ENCODE measurements at places on chromosomes 4 and X.

DNA sequence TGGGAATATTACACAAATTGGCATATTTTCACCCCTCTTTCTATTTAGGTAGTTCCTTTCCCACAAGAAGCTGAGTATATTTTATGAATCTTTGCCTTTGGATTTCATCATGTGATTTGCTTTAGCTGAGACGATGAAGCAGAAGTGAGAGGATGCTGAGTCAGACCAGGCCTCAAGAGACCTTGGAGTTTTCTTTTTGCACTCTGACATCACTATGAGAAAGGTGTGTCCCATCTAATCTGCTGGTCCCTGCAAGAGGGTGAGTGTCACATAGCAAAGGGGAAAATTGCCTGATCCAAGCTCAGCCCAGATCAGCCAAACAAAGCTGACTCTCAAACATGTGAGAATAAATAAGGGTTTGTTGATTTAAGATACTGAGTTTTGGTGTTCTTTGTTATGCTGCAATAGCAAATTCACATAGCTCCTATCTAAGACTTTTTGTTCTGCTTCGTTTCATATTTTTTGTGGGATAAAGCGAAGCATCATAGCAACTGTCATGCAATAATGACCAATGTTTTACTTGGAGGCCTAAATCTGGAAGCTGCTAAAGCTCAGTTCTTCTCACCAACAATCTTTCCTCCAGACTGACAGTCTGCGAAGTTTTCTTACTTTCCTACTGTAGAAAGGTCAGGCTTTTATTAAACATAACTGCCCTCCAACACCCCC is 176.9 kb downstream of the PDHA2 start:
- DNase-seq, result peak; percentile 1

DNA sequence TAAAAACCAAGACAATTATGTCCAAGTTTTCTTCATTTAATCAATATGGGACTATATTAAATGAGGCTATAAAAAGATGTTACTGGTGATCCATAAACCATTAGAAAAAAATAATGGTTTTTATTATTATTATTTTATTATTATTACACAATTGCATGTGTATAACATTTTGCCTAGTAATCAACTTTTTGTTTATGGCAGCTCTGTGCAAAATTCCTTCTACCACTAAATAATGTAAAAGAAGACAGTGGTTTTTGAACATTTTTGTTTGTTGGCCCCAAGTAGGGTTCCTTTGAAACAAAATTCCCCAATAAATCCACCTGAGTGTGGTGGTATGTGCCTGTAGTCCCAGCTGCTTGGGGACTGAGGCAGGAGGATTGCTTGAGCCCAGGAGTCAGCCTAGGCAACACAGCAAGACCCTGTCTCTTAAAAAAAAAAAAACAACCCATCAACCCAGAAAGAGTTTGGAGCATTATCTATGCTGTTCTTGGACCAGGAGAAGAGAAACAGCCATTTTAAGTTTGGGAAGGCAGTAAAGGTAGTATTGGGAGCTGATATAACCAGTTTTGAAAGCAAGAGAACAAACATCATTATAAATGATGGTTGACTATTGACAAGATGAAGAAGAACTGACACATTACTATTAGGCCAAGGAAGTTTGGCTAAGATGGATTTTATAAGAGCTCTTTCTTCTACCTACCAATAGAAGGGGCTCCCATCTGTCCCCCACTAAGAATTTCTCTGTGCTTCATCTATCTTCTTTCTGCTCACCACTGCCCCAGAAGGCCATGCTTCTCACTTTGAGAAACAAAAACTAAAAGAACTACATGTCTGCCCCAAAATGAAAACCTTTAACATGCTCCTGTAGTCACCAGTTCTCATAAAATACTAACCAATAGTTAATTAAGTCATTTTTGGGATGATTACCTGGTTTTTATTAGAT is 2.2 kb downstream of the TMEM156 start:
- DNase-seq, result peak; percentile 58

DNA sequence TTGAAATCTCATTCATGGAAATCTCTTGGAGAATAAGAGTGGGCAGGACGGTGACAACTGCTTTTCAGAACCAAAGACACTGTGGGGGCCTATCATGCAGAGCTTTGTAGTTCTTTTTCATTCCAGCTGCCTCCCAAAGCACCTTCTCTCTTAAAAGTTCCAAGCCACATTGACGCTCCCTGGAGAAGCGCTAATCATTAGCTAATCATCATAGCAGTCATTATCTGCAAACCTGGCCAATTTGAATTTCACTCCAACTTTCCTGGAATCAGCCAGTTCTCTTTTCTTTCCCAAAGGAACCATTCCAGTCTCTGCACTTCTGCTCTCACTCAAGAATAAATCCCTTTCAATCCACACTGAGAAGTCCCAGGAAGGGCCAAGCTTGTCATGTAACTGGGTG is 1144.1 kb upstream of the IGFBP7 start:
- DNase-seq, result no peak

GRCh38 chr4:56183344-56183959 is 203.8 kb downstream of the AASDH start:
- DNase-seq, result no peak

DNA sequence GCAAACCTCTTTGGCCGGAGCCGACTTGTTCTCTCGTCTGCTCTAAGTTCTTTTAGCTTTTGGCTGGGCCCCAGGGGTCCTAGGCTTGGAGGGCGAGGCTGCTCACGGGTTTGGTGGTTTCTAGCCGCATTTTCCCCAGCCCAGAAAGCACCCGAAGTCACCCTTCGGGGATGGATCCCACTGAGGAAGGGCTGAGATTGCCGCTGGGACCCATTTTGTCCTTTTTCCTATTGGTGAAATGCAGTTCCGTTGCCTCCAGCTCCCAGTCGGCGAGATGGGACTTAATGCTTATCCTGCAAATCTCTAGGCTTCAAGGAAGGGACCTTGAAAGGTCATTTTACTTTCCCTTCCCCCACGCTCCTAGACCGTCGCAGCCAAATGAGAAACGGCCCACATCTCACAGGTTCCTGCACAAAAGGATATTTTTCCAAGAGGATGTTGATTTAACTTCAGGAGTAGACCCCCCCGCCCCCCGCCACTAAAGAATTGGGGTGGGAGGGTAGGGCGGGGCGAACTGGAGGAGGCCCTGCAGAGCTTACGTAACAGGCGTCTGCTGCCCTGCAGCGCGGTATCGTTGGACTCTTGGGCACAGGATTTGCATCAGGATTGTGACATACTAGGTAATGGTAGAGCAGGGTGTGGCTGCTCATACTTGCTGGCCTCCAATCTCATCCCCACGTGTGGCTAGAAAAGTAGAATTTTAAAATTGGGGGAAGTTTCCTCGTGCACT is 564 bp downstream of the PGK1 start:
- peak; percentile 58 for DNase-seq

DNA sequence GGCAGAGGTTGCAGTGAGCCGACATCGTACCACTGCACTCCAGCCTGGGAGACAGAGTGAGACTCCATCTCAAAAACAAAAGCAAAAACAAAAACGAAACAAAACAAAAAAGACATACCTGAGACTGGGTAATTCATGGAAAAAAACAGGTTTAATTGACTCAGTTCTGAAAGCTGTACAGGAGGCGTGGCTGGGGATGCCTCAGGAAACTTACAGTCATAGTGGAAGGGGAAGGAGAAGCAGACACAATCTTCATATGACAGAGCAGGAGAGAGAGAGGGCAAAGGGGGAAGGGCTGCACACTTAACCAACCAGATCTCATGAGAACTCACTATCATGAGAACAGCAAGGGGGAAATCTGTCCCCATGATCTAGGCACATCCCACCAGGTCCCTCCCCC is 229.5 kb downstream of the STK32B start:
- peak; percentile 66 for DNase-seq

DNA sequence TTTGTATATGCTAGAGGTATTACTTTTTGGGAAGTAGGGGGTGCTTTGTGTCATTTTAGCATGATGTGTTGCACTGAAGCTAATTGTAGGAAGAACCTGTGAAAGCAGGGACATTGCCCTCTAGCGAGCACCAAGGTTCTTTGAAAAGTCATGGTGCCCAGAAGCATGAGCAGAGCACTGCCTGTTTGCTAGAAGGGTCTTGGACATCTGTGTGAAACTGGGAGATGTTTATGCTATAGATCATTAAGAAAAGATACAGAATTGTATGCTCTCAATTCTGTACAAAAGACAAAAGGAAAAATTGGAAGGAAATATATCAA is 14.7 kb downstream of the GRPR start:
- peak; percentile 8 for DNase-seq

- DNase-seq, result no peak
These were observed 44.5 kb upstream of the RASGEF1B start for GRCh38 chr4:81516241-81516640.

GRCh38 chr4:154588198-154588597 is 2.3 kb downstream of the FGA start:
- DNase-seq, result no peak

GRCh38 chr4:6782846-6783110 is 251 bp downstream of the KIAA0232 start:
- no peak for DNase-seq

DNA sequence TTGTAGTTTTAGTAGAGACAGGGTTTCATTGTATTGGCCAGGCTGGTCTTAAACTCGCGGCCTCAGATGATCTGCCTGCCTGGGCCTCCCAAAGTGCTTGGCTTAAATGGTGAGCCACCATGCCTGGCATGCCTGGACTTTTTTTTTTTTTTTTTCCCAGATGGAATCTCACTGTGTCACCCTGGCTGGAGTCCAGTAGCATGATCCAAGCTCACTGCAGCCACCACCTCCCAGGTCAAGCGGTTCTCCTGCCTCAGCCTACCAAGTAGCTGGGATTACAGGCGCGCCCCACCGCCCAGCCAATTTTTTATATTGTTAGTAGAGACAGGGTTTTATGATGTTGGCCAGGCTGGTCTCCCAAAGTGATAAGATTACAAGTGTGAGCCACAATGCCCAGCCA is 8.4 kb downstream of the UBE2K start:
- DNase-seq, result no peak

DNA sequence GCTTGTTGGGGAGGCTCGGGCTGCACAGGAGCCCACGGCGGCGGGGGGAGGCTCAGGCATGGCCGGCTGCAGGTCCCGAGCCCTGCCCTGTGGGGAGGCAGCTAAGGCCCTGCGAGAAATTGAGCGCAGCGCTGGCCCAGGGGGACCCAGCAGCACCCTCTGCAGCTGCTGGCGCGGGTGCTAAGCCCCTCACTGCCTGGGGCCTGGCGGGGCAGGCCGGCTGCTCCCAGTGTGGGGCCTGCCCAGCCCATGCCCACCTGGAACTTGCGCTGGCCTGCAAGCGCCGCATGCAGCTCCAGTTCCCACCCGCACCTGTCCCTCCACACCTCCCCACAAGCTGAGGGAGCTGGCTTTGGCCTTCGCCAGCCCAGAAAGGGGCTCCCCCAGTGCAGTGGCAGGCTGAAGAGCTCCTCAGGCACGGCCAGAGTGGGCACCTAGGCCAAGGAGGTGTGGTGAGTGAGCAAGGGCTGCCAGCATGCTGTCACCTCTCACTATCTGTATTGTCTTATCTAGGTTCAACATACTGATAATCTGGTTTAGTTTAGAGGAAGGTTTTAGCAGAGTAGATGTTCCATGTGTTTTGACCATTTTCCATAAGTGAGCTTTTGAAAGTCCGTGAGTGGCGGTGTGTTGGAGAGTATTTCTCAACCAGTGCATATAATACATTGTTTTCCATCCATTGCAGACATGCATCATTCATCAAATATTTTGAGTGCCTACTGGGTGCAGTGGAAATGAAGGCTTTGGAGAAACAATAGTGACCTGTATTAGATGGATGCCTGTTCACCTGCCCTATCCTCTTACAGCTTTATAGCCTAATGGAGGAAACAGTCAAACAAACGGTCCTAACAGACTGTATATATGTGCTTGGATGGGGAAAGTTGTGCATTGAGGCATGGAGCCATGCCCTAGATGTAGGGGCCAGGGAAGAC is 13.1 kb downstream of the PI4K2B start:
- DNase-seq, result no peak

GRCh38 chr4:41175794-41176193 is 38.5 kb downstream of the APBB2 start:
- DNase-seq, result no peak

GRCh38 chrX:25851141-25851540 is 287.0 kb upstream of the MAGEB18 start:
- no peak for DNase-seq

- DNase-seq, result peak; percentile 58
These were observed 170.7 kb downstream of the SLIT2 start for GRCh38 chr4:20422398-20422797.

DNA sequence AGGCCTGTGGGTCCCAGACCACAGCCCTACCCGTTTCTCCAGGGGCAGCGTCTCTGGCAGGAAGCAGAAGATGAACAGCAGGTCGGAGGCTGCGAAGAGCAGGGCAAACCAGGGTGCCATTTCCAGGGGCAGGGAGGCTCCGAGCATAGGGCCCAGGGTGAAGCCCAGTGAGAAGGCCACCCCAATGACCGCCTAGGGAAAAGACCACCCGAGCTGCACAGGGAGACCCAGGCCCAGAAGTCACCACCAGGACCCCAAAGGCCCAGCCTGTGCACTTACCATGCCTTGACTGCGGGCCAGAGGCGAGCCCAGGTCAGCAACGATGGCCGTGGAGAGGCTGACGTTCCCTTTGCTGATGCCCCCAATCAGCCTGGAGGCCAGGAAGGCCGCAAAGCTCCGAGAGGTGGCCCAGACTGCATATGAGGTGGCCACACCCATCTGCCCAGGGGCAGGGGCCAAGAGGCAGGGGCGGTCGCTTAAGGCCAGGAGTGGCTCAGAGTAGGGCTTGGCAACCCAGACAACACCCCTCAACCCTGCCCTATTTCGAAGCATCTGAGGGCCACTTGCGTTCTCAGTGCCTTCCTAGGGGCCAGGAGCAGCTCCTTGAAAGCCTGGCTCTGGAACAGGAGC is 30.8 kb downstream of the NOP14 start:
- DNase-seq, result no peak

GRCh38 chrX:77640702-77641101 is 145.3 kb downstream of the ATRX start:
- peak; percentile 28 for DNase-seq

DNA sequence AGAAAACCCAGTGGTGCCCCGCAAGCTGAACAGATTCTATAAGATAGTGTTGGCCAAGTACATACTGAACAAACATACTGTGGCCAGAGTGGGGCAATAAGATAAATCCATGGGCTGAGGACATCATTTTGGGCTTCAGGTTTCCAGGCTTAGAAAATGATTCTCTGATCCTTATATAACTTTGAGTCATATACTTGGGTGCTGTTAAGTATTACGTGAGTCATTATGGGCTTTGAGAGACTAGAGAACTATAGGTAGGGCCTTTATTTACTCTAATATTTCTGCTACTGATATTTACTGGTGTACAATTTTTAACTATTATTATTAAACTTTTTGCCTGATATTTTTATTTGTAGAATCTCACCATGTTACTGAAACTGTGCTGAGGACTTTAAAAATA is 586.1 kb downstream of the CENPC start:
- DNase-seq, result no peak

DNA sequence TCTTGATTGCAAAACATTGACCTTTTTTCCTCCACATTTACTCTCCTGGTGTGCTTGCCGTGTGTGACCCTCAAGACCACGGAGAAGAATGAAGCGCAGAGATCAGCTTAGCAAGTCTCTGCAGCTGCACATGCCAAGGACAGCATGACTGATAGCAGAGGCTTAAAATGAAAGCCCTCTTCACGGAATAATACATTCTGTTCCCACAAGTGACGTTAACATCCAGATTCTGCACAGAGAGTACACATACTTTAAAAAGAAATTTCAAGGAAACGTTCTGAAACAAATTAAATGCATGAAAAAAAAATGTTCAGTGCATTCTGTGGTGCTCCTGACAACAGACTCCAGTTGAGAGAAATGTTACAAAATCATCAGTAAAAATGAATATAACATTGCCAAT is 60.9 kb downstream of the SLC7A11 start:
- no peak for DNase-seq
